GM12891 (cell line): ENCODE measurements at places on chromosomes 1 and 21.
A peak's percentile ranks its signal among the peaks of the same experiment; 100 is the strongest.

DNA sequence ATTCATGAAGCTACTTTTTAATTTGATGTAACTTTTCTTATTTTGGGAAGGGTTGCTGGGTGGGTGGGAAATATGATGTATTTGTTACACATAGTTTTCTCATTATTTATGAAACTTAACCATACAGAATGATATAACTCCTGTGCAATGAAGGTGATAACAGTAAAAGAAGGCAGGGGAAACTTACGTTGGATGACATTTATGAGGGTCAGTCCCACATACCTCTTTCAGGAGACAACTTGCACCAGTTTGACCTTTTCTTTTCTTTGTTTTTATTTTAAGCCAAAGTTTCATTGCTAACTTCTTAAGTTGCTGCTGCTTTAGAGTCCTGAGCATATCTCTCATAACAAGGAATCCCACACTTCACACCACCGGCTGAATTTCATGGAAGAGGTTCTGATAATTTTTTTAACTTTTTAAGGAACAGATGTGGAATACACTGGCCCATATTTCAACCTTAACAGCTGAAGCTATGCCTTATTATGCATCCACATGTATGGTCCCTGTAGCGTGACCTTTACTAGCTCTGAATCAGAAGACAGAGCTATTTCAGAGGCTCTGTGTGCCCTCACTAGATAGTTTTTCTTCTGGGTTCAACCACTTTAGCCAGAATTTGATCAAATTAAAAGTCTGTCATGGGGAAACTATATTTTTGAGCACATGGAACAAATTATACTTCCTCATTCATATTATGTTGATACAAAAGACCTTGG is 28.0 kb upstream of the KIAA1614 start:
- DNase-seq: no peak

- no peak for DNase-seq
Observed at GRCh38 chr1:235583511-235584001, 66.0 kb downstream of the GNG4 start.

DNA sequence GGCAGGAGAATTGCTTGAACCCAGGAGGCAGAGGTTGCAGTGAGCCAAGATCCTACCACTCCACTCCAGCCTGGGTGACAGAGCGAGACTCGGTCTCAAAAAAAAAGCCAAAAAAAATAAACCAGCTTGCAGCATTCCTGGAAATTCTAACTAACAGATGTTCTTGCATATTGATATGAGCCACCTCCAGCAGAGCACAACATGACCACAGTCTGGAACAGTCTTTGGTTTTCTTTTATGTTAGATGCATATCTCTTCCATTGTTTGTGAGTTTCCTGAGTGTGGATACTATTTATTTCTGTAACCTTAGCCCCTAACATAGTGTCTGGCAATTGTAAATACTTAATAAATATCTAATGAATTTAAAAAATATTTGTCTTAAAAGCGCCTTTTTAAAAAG is 23.9 kb downstream of the IFNAR1 start:
- DNase-seq: no peak

DNA sequence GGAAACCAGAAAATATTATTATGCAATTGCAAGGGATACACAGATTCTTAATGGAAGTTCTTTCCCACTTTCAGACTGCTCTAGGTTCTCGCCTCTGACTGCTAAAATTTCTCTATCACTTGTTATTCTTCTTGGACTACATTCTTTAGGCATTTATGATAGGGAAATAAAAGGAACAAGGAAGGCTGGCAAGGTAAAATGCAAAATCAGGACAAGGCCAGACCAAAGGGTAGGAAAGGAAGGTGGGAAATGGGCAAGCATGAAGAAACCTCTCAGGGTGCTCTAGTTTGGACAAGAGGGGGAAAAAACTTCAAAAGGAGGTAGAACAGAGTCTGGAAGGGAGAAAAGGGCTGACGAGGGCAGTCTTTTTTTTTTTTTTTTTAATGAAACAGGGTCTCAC is 26.2 kb downstream of the UROD start:
- DNase-seq: no peak

- DNase-seq: peak; percentile 6
Observed at GRCh38 chr1:57307392-57308170, 116.3 kb downstream of the DAB1 start.

DNA sequence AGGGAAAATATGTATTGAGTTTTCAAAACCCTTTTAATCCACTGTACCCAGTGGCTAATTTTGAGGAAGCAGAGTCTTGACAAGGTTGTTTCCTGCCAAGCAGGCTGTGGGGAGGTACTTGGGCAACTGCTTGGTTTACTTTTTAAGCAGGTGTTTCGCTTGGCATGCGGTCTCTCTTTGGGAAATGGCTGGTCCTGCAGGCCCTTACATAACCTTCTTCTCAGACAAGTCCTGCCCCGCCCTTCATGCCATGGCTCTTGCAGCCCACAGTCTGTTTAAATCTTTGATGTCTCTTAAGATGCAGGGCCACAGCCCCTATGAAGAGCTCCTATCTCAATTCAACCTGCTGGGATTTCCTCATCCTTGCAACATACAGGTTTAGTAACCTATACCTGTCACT is 36.0 kb upstream of the ABCD3 start:
- DNase-seq: no peak

- no peak for DNase-seq
Observed at GRCh38 chr1:204121840-204122555, 29.8 kb downstream of the ETNK2 start.

- DNase-seq: no peak
Observed at GRCh38 chr1:24463776-24464735, 38.6 kb upstream of the RCAN3 start.

GRCh38 chr1:154012129-154012528 is 21.6 kb downstream of the RPS27 start:
- no peak for DNase-seq

DNA sequence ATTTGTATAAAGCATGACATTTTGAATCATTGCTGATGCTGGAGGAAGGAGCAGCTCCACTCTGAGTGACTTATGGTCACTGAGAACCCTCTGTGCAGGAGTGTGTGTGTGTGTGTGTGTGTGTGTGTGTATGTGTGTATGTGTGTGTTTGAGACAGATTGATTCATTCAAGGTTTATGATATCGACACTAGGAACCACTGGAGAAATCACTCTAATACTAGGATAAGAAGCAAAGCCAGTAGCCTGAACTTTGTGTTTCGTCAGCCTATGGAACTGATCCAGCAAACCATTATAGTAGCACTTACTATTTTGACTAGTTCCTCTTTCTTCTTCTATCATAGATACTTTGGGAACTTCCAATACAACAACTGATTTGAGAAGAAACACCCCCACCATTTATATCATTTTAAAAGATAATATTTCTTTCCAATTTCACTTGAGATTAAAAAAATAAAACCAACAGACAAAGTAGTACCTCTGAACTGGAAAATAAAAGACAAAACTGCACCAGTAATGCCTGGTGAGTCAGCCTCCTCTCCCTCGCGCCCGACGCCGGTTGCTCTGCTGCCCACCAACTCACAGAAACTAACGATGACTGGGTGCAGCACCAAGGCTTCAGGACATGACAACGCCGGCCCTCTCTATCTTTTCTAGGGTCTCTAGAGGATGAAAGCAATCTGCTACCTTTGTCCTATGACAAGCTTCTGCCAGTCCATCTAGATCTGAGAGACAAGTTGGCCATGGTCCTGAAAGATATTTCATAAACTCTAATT is 20.9 kb downstream of the SLAMF1 start:
- no peak for DNase-seq

DNA sequence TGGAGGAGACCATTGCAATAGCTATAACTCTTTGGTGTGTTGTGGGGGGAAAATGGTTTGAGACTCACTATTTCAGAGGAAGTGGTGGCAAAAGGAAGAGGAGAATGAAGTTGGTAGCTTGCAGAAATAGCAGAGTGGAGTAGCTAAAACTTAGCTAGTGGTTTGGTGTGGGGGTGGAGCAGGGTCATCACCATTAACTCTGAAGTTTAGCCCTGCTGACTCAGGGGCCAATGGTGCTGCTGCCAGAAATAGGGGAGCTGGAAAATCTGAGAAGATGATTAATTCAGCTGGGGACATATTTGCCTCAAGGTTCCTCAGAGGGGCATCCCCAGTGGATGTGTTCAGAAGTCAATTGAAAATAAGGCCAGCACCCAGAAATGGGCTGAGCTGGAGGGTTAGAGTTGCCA is 65.4 kb downstream of the RUNX1 start:
- DNase-seq: no peak

DNA sequence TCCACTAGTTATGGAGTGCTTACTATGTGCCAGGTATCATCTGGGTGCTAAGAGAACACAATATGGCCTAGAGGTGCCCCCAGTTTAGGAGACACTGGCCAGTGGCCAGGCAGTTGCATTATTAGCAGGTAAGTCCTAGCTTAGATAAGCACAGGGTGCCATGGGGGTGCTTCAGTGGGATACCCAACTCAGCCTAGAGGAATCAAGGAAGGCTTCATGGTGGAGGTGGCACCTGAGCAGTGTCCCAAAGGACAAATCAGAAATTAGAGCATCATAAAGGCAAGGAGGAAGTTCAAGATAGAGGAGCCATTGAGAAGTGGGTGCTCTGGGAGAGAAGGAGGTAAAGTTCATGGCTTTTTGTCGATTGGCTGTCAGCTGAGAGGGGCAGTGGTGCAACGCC is 31.9 kb upstream of the PKP1 start:
- DNase-seq: no peak

- no peak for DNase-seq
Observed at GRCh38 chr1:49416758-49417157, 607.0 kb downstream of the AGBL4 start.

DNA sequence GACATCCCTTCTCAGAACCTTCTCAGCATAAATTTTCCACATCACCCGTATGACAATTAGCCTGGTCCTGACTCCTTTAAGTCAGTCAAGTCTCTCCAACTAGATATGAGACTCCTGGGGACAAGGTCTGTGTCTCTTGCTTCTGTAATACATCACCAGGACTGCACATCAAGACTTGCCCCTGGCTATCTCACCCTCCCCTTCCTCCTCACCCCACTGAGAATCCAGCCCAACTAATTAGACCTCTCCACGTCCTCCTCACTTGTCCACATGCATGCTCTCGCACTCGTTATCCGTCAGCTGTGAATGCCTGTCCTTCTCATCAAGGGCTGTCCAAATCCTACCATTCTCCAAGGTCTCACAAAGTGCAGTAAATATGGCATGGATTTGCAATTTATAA is 542.8 kb downstream of the PTPRU start:
- no peak for DNase-seq

DNA sequence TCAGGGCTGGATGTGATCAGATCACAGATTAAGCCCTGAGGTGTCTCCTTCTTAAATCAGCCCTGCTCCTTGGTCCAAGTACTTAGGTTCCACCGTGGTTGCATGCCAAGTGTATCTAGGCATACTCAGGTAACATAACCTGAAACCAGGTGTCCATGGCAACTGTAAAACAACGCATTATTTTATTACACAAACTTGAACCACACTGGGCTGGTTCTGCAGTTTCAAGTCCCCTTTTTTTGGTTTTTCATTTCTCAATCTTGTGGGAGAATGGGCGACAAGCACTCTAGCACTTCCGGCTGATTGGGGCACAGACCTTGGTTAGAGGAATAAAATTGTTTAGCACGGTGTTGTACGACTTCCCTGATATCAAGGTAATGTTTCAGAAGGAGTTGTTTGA is 65.2 kb downstream of the GBP6 start:
- DNase-seq: no peak
